ENCODE measurements at places on chromosomes 3 and 15.

GRCh38 chr3:154668835-154669234 is 238.8 kb upstream of the GPR149 start:
- DNase-seq: no peak

GRCh38 chr15:81000144-81000623 is 539 bp upstream of the TLNRD1 start:
- no peak for DNase-seq

GRCh38 chr3:69174871-69175737 is 52.7 kb upstream of the LMOD3 start:
- DNase-seq: no peak

DNA sequence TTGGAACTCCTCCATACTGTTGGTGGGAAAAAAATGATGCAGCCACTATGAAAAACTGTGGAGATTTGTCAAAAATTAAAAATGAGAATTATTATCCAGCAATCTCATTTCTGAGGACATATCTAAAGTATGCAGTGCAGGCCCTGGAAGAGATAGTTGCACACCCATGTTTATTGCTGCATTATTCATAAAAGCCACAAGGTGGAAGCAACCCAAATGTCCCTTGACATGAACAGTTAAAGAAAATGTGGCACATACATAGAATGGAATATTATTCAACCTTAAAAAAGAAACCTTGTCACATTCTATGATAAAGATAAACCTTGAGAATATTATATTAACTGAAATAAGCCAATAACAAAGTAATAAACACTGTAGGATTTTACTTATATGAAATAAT is 80.9 kb upstream of the ARHGEF26 start:
- DNase-seq: no peak

DNA sequence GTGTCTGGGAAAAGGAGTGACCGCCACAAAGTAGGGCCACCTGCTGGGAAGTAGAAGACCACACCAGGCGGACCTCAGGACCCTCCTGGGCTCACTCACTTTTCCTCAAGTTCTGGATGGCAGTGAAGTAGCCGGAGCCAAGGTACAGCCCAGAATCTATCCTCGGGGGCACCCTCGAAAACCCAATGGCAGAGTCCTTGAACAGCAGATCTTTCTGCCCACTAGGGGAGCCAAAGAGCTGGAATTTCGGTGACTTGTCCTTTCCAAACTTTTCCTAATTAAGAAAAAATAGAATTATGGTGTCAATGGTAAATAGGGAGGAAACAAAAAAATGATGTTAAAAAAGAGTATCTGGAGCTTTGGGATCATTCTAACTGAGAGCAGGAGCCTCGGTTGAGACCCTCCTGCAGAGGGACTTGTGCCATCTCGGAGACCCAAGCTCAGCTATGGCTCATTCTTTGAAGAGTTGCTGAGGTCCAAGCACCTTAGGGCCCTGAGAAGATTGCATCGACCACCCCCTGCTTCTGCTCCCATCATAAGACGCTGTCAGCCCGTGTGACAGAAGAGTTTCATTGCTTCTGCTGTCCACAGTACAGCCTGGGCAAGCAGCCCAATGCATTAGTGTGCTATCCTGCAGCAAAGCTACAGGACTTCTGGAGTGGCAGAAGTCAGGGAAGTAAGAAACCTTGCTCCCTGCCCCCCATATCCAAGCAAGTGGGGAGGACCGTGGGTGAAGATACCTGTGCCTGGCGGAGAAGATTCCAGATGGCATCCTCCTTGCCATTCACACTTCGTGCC is 14.8 kb downstream of the LTF start:
- no peak for DNase-seq
